Stimulated activated CD8-positive, alpha-beta memory T cell treated with anti-CD3 and anti-CD28 coated beads, Interleukin-4, amount 100 ng/mL, for 1 hour (primary cell): ENCODE measurements at places on chromosomes 12 and 14.

DNA sequence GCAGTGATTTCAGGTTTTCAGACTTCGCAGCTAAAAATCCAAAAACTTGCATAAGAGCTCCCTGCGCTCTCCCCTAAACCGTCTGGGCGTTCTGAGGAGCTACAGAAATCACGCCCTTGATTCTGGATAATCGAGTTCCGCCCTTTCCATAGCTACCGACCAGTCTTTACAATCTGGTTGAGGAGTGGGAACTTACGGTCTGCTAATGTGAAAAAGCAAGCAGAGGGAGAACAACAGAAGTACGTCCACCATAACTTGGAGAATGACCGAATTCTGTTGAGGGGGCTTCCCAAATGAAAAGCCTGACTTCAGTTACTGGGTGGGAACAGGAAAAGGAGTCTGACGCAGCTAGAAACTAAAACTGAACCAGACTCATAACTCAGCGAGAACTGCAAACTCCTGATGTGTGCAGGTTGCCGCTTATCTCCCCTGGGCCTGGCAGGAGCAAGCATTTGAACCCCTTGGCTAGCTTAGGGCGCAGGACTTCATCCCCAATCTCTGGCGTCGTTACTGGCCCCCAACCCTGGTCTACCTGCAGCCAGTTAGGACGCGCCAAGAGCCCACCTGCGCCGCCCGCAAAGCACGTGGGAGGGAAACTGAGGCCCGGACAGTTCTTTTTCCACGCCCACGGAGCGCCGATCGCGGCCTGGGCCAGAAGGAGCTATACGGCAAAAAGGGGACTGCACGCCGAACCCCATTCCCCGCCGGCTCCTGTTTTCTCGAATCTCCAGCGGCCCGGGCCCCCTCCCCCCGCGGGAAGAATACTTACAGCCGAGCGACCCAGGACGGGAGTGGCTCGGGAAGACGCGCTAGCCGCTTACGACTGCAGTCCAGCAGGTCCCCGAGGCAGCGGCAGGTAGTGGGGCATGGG is 838 bp downstream of the LRIG3 start:
- no peak for DNase-seq

- no peak for DNase-seq
Measured at GRCh38 chr12:94157981-94158411, 9.6 kb downstream of the PLXNC1 start.

DNA sequence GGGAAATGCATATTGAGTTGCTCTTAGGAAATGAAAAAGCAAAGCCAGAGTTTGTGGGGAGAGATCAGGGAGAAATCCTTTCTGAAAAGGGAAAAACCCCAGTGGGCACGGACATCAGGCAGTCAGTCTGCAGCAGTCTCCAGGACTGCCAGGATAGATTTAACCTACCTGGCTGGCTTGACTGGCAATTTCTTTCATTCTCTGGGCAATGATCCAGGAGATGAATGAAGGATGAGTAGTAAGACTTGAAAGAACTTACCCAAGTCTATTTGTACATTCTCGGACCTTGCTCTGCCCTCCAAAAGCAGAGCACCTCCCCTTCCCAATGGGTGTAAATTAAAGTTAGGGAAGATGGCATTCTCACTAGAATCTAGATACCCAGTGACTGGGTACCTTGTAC is 42.9 kb downstream of the CMAS start:
- no peak for DNase-seq

DNA sequence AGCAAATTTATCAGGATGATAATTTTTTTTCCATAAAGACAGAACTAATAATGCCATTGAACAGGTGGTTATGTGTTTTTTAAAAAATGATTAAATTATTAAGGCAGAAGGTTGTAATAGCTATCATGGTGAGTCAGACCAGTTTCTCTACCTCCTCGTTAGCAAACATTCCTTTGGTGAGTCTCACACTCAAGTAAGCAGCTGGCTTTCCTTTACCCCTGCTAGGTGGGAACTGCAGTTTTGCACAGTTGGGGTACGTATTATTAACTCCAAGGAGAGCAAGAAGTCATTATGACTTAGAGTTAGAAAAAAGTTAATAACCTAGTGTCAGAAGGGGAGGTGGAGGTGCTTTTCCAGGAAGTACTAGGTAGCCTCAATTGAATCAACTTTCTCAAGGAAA is 165.3 kb downstream of the SNAPC1 start:
- DNase-seq: no peak

- DNase-seq: no peak
Measured at GRCh38 chr12:51687177-51687576, 96.1 kb downstream of the SCN8A start.

GRCh38 chr12:114555451-114555850 is 128.5 kb downstream of the TBX3 start:
- no peak for DNase-seq

GRCh38 chr12:87981495-87981894 is 47.7 kb downstream of the C12orf50 start:
- DNase-seq: no peak

DNA sequence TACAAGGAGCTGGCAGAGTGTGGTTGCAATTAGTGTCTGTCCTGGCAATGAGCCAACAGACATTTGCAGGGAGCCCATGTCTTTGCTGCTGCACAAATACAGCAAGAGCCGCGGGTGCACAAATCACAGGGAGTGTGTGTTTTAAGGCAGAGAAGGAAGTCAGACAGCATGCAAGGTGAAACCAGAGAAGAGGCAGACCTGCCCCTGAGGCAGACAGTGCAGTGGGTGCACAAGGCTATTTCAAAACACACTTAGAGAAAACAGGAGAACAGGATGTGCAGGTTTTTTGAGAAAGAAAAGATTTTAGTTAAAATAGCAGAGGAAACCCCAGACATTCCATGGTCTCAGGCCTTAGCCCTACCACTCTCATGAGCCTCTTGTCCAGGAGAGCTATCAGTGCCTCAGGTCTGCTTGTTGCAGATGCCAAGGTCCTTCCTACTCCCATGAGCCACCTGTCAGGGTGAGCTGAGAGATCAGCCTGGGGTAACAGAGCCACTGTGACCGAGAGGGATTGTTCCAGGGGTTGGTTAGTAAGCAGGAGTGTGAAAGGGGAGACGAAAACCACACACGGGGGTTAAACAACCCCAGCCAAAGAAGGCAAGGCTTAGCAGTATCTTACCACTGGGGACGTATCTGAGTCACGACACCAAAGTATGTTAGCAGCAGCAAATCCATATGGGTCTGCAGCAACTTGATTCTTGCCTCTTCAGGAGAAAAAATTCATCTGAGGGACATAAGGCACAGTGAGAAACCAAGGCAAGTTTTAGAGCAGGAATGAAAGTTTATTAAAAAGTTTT is 78.1 kb downstream of the C14orf132 start:
- DNase-seq: no peak

DNA sequence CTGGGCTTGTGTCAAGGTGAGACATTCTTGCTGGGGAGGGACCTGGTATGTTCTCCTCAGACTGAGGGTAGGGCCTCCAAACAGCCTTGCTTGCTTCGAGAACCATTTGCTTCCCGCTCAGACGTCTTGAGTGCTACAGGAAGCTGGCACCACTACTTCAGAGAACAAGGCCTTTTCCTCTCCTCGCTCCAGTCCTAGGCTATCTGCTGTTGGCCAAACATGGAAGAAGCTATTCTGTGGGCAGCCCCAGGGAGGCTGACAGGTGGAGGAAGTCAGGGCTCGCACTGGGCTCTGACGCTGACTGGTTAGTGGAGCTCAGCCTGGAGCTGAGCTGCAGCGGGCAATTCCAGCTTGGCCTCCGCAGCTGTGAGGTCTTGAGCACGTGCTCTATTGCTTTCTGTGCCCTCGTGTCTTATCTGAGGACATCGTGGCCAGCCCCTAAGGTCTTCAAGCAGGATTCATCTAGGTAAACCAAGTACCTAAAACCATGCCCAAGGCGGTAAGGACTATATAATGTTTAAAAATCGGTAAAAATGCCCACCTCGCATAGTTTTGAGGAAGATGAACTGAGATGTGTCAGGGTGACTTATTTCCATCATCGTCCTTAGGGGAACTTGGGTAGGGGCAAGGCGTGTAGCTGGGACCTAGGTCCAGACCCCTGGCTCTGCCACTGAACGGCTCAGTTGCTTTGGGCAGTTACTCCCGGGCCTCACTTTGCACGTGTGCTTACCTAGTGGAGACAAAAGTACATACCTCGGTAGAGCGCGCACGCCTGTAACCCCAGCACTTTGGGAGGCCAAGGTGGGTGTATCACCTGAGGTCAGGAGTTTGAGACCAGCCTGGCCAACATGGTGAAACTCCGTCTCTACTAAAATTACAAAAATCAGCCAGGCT is 4.3 kb downstream of the GAPDH start:
- no peak for DNase-seq

DNA sequence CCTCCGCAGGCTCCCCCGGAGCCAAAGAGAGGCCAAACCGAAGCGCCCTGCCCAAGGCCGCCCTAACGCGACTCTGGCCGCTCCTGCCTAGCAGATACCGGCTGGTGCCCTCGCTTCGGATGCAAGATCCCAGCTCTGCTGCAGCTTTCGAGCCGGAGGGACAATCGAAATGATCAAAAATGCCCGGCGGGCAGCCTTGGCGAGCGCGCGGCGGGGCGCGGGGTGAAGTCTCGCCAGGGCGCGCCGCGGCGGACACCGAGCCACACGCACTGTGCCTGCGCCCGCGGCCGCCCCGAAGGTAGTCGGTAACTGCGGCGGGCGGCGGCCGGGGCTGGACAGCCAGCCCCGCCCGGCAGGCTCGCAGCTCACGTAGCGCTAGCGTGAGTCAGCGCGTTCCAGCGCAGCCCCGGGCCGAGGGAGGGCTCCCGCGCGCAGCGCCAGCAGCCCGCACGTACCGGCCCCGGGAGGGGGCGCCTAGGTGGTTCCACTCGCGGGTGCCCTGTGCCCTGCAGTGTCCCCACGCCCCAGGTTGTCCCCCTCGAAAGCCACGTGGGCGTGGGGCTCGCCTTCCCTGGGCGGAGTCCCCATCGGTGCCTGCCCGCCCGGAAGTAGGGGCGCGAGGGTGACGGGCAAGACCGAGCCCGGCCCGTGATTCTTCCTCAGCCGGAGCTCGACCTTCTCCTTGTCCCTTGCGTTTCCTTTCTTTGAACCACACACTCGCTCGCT is 109.2 kb upstream of the EGLN3 start:
- DNase-seq: peak; percentile 3

DNA sequence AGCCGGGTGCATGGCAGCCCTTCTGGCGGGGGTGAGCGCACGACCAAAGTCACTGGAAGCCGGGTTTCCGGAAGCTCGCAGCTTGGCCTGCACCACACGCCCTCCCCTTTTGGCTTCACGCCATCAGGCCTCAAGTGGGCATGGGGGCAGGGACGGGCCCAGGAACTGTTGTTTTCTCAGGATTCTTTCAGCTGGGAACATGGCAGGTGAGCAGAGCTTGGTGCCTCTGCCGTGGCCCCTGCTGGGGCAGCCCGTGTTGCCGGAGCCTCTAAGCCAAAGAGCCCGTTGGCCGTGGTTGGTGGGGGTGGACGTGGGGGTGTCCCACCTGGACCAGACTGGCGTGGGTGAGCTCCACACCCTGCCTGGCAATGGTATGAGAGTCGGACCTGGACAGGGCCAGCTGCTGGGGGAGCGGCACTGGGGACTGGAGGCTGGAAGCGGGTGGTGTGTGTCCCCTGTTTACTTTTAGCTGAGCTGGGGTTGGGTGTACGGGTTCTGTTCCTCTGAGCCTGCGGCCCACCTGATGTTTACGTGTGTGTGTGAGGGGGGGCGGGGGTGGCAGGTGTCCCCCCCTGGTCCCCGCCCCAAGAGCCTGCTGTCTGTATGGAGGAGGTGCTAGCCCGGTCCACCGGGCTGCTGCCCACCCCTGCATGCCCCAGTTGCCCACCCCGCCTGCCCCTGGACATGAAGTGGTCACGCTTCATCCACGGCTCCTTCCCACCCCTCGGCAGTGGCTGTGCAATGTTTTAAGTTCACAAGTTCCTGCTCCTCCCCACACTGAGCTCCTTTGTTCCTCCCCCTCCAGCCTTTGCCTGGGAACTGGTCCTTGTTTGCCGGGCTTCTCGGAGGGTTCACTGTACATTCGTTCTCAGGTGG is 28.7 kb upstream of the PLD4 start:
- DNase-seq: no peak

- no peak for DNase-seq
Measured at GRCh38 chr12:18907728-18908127, 169.8 kb downstream of the CAPZA3 start.

- no peak for DNase-seq
Measured at GRCh38 chr14:102028733-102029132, 58.1 kb downstream of the HSP90AA1 start.

DNA sequence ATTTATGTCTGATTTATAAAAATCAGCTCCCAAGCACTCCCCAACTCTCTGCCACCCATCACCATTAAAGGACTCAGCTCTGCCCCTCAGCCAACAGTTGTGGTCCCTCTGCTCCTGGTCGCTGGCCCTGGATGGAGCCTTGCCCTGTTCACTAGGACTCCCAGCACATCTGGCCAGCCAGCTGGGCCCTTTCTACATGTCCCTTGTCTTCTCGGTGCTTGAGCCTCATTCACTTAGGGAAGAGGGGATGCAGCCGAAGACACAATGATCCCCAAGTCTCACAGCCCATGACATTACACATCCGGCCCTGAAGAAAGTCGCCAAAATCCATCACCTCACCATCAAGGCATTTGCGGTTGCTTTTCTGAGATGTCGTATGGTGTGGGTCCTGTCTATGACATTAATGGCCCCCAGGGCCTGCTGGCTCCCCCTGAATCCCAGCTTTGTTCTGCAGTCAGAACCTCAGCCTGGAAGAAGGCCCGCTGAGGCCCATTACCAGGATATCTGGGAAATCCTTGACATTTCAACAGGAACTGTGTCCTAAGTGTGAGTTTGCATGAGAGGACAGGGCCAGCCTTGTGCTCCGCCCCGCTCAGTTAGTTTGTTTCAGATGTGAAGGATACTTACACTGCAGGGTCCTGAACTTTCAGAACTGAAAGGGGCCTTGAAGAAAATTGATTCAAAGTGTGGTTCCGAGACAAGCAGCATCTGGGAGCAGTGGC is 19.1 kb downstream of the TSPAN11 start:
- DNase-seq: no peak

DNA sequence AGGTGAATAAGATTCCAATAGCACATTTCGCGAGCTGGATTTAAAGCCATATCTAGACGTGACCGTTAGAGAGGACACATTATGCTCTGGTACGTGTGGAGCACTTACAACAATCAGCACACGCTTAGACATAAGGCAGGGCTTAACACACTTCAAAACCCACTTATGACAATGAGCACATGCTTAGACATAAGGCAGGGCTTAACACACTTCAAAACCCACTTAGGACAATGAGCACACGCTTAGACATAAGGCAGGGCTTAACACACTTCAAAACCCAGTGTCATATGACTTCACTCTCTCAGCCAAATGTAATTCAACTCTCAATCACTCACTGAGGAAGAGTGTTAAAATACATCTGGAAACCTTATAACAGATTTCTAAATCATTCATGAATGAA is 11.2 kb upstream of the PLD4 start:
- no peak for DNase-seq
